Naive B cell (primary cell): ENCODE measurements at places on chromosomes 5 and 9.

GRCh38 chr9:96137671-96138429 lies 164.1 kb downstream of the HSD17B3 start:
- no peak for DNase-seq

DNA sequence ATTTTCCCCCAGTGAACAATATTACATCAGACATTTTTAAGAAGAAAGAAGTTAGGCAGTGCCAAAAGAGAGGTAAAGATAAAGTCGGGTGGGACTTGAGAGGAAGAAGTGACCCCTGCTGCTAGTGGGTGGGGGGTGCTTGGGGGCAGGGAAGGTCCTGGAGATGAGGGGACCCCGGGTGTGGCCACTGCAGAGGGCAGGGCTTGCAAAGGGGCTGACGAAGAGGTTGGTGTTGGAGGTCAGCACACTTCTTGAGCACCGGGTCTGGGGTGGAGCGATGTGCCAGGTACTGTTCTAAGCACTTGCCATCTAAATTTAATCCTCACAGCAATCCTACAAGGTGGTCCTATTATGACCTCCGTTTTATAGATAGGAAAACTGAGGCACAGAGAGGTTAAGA lies 62.0 kb downstream of the AMBP start:
- no peak for DNase-seq

DNA sequence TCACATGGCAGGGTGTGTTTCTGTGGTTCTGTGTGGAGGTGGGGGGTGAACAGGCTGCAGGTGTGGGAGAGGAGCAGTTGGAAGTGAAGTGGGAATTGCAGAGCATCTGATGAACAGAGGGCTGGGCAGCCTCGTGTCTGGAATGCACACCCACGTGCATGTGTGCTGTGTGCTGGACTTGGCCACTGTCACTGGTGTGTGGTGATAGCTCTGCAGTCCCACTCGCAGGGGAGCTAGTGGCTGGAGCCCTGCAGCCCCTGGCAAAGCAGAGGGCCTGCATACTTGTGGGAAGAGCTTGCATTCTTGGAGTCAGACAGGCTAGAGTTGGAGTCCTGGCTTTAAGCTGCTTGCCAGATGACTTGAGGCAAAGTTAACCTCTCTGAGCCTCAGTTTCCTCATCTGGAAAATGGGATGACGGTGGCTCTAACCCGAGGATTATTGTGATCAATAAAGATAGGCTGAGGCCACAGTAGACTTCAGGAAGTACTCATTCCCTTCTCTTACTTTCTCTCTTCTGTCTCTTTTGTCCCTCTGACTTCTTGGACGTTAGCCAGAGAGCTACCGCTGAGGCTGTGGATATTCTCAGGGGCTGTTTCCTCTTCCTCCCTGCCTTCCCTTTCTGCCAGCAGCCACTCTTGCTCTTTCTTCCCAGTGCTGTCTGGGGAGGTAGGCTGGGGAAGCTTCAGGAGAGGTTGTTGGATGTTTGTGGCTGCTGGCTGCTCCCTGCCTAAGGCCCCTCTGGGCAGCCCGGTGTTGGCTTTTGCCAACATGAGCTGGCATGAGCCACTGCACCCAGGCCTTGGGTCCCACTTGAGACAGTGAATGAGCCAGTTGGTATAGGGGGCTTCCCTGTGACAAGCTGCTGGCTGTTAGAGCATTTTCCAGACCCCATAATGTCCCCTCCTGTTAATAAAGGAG lies 18.3 kb downstream of the PSAT1 start:
- DNase-seq = no peak

DNA sequence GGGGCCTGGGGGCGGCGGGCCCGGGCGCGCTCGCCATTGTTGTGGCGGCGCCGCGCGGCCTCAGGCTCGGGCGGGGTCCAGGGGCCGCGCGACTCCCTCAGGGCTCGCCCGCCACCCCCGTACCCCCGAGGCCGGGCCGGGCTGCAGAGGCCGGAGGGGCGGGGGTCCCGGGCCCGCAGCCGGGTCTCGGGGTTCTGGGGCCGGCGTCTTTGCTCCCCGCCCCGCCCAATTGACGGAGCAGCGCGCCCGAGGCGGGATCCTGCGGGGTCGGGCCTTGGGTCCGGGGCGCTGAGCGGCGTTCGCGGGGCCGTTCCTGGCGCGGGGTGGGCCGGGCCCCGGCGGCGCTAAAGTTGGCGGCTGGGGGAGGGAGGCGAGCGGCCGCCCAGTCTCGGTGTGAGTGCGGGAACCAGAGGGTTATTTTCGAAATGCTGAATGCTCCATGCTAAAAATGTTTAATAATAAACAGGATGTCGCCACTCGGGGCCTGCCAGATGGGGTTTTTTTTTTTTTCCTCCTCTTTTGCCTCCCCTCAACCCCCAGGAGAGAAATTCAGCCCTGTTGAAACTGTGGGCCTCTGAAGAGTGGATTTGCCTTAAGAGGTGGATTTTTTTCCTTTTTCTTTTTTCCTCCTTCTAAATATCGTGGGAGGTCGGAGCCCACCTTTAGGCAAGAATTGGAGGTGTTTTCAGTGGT lies 724 bp downstream of the PRRC2B start:
- DNase-seq = peak; percentile 63

GRCh38 chr5:1488882-1489680 lies 34.7 kb downstream of the LPCAT1 start:
- DNase-seq = peak; percentile 73

DNA sequence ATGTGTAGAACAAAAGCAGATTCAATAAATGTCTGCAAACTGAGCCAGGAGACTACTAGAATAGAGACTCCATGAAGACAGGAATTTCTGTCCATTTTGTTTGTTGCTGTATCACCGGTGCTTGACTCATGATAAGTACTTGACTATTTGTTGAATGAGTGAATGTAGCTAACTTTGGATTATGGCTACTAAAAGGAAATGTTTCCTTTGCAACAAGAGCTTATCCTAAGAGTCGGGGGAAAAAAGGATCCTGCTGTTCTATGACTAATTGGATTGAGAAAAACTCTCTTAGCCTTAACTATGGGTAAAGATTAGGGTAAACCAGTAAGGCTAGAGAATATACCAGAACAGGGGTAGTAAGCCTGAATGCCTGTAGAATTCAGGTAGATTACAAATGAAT lies 3.5 kb downstream of the PAIP1 start:
- DNase-seq = no peak

DNA sequence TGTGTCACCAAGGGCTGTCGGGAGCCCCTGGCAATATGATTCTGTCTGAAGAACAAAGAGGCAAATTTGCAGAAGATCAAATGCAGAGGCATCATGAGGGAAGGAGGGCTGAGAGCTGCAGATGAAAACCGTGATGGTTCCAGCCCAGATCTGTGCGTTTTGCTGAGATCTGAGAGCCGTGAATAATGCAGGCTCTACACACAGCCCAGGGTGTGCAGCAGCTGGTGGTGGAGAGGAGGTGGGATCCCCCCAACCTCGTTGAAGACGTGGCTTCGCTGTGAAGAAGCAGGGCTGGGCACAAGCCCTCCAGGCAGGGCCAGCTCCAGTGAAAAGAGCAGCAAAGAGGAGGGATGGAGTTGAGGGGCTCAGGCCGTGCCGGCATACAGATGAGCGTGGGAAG lies 75.5 kb downstream of the TSPAN17 start:
- DNase-seq = no peak

- DNase-seq = no peak
Observed at GRCh38 chr9:112689161-112689740, 28.7 kb downstream of the INIP start.

- DNase-seq = peak; percentile 54
Observed at GRCh38 chr9:120875954-120876841, 790 bp downstream of the PHF19 start.
